ENCODE measurements at places on chromosomes 13 and 19.

DNA sequence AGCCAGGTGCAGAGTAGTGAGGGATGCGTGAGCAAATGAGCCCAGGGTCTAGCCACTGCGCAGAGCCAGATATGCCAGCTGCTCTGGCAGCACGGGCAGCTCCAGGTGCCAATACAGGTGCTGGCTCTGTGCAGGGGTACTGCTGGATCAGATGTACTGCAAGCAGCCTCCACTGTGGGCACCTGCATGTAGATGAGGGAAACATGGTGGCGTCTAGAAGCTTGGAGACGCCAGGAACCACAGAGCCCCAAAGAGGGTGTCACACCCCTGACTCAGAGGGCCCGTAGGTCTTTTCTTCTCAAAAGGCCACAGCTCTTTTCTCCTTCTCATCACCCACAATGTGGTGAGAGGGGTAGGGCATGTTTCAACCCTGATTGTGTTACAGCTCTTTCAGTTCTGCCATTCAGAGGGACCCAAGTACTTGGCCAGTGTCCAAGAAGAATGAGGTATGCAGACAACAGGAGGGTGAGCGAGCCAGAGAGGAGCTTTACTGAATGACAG lies 244.4 kb upstream of the SLITRK1 start:
- DNase-seq = no peak

- DNase-seq = no peak
These were observed 102.8 kb downstream of the TEX29 start for GRCh38 chr13:111423168-111423785.

GRCh38 chr13:95019886-95020285 lies 281.4 kb downstream of the ABCC4 start:
- DNase-seq = no peak

DNA sequence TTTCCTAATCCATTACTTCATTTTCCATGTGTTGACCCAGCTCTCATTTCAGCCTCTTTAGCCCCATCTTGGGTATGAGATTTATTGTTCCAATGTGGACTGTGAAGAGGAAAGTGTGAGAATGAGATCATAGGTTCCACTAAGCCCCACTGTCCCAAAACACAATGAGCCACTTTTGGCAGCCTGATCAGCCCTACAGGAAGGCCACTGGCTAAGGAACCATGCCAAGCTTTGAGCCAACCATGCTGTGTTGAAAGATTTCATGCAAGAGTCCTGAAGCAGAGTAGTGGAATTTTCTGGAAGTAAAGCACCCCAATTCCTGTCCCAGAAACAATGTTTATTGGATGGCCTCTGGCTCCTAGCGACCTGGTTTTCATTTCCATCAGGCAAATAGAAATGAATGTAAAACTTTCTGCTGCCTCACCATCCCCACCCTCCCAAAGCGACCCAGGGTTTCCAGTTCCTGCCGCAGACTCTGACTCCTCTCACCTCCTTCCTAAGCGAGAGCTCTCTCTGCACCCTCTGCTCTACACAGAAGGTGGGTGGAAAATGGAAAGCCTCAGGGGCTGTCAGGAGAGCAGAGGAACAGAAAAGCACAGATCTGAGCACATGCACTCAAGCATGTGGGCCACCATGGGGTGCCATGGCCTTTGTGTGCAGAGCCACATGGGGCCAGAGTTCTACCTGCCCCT lies 73.1 kb downstream of the KCTD12 start:
- DNase-seq = no peak

- no peak for DNase-seq
These were observed 101.2 kb downstream of the CRYL1 start for GRCh38 chr13:20424559-20424852.

DNA sequence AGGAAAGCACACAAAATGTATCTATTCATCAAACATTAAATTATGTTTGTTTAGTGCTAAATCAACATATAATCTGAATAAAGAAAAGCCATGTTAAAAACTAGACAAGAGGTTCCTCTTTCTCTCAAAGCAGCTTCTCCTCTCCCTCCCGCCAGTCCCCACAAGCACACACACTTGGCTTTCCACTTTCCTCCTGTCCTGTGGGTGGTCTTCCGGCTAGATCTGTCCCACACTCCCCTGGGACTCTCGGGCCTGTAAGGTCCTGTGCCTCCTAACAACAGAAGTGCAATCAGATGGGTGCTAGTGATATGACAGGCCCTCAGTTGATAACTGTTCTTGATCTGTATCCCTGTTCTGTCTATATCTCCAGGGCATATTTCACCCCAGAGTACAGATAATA lies 45.6 kb upstream of the RAP2A start:
- DNase-seq = no peak

GRCh38 chr19:10144361-10144760 lies 24.7 kb upstream of the EIF3G start:
- no peak for DNase-seq

- DNase-seq = no peak
These were observed 131.7 kb downstream of the ATP11A start for GRCh38 chr13:112821340-112822055.

GRCh38 chr13:44934724-44935123 lies 54.5 kb downstream of the NUFIP1 start:
- no peak for DNase-seq

GRCh38 chr13:40407567-40407966 lies 258.9 kb downstream of the FOXO1 start:
- DNase-seq = no peak

- no peak for DNase-seq
These were observed 85.6 kb downstream of the GNG7 start for GRCh38 chr19:2616741-2617392.

GRCh38 chr13:63481334-63481733 lies 2065.7 kb upstream of the PCDH20 start:
- DNase-seq = no peak

GRCh38 chr13:110815471-110816204 lies 99.2 kb downstream of the ANKRD10 start:
- DNase-seq = no peak

DNA sequence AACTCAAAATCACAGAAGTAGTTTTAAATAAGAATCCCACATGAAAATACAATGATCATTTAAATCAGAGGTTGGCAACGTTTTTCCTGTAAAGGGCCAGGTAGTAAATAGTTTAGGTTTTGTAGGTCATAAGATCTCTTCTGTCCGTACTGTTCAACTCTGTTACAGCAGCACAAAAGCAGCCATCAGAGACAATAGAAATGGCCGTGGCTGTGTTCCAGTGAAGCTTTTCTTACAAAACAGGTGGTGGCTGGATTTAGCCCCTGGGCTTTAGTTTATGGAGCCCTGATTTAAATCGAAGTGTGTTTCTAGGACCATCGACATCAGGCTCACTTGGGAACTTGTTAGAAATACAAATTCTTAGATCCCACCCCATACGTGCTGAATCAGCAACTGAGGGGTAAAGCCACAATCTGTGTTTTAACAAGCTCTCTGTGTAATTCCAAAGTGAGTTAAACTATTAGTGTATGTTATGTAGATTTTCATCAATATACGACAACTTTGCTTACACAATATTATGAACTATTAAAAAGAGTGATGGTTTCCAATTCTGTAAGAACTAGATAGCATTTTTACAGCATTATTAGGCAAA lies 54.8 kb upstream of the MIR17HG start:
- DNase-seq = no peak

DNA sequence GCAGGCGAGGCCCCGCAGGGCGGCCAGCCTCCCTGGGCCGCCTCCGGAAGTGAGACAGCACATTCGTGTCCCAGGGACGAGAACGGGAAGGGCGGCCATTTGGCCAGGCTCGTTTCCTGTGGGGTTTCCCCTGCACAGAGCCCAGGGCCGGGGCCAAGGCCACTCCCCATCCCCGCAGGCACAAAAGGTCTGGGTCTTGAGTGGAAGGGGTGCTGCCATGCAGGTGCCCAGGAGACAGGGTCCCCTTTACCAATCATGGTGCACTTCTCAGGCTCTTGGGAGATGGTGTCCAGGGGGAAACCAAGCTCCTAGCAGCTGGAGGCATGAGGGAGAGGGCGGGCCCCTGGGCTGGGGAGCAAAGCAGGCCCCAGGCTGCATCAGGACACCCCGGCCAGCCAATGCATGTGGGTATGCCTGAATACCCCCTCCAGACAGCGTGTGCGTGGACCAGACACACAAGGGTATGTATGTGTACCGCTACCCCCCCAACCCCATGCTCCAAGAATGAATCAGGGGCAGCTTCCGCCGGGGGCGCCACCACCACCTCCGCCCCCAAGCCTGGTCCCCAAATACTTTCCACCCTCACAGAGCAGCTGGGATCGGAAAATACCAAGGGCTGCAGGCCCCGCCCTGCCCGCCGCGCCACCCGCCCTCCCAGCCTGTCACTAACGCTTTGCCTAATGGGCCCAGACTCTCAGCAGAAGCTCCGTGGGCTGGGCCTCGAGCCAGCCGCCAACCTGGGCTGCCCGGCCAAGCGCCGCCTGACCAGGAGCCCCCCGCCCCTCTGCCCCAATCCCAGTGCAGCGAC lies 37.6 kb upstream of the NANOS3 start:
- DNase-seq = no peak

- no peak for DNase-seq
These were observed 5.5 kb upstream of the PSPN start for GRCh38 chr19:6381030-6381750.

GRCh38 chr13:63088226-63088625 lies 1672.6 kb upstream of the PCDH20 start:
- no peak for DNase-seq

- no peak for DNase-seq
These were observed 47.8 kb downstream of the UBL3 start for GRCh38 chr13:29802621-29803020.

DNA sequence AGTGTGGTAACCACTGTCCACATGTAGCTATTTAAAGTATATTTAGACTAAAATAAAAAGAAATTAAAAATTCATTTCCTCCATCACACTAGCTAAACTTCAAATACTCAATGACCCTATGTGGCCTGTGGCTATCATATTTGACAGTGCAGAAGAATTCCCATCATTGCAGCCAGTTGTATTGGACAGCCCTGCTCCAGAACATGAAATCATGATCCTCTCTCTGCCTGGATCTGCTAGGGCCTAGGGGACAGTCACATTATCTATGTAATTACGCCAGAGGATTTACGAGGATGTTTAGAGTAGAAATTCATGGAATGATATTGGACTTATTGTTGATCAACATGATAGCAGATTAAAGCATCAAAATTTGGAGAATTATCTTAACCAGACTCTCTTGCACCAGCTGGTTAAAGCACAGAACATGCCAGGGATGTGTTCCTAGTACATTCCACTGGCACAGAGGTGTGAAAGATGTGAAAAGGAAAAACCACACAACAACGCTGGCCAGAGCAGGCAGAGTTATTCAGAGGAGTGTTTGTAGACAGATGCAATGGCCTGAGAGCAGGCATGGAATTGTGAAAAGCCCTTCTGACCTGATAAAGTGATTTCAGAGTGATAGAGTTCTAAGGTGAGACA lies 108.9 kb upstream of the STARD13 start:
- DNase-seq = no peak

DNA sequence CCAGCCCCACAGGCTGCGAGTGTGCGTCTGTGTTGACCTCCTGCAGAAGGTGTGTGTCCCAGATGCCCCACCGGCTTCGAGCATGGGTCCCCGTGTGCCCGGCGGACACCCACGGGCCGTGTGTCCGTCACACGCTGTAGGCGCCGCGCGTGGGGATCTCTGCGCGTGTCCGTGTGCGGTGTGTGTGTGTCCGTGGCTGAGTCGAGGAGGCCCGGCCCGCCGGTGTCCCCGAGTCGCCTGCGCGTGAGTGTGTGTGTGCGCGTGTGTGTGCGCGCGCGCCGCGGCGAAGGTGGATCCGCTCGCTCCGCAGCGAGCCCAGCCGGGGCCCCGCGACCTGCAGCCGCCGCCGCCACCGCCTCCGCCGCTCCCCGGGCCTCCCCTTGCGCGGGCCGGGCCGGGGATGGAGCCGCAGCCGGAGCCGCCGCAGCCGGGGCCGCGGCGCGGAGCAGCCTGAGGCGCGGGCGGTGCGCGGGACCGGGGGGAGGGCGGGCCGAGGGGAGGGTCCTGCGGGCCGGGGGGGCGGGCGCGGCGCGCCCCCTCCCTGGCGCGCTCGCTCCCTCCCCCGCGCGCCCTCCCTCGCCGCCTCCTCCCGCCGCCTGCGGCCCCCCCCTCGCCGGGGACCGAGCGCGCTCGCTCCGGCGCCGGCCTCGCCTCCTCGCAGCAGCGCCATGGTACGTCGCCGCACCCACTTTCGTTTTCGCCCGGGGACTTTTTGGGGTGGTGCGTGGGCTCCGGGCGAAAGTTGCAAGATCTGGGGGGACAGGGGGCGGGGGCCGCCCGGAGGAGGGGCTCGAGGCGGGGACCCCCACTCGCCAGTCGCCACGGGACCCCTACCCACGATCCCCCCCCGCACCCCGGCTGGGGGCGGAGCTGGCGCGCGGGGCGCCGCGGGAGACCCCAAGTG lies 7.1 kb upstream of the NFIC start:
- DNase-seq = no peak

GRCh38 chr19:18425515-18426415 lies 6.6 kb downstream of the SSBP4 start:
- DNase-seq = no peak

DNA sequence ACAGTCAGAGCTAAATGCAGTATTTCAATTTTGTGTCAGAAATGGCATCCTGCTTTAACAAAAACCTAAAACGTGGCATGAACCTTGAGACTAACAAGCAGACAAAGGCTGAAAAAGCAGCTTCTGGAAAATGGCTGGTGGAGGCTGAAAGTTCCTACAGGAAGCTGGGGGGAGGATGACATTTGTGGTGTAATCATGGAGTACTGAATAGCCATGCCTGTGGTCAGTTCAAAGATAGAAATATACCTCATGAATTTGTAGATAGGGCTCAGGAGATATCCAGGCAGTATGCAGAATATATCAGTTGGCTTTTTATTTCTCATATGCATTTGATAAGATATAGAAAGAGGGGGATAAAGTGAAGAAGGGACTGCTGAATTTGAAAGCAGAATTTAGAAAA lies 181.7 kb downstream of the UQCRFS1 start:
- no peak for DNase-seq

DNA sequence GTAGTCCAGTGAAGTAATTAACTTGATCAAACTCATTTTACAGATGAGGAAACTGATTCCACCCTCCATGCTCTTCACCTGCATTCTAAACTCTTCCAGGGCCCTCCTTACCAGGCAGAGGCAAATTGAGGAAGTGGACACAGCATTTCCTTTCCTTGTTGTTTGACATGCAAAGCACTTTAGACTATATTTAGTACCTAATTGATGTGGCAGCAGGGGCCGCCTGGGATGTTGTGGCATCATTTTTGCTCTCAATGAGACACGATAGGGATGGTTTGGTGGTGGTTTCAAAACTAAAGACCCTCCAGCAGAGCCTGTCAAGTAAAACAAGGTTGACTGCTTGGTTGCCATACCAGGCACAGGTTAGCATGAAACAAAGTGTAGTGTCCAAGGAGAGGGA lies 7.9 kb downstream of the SIPA1L3 start:
- no peak for DNase-seq

All from HS-5 (cell line).